Hippocampal formation (tissue), 2 donors: ENCODE measurements at places on chromosomes 6 and 20.

DNA sequence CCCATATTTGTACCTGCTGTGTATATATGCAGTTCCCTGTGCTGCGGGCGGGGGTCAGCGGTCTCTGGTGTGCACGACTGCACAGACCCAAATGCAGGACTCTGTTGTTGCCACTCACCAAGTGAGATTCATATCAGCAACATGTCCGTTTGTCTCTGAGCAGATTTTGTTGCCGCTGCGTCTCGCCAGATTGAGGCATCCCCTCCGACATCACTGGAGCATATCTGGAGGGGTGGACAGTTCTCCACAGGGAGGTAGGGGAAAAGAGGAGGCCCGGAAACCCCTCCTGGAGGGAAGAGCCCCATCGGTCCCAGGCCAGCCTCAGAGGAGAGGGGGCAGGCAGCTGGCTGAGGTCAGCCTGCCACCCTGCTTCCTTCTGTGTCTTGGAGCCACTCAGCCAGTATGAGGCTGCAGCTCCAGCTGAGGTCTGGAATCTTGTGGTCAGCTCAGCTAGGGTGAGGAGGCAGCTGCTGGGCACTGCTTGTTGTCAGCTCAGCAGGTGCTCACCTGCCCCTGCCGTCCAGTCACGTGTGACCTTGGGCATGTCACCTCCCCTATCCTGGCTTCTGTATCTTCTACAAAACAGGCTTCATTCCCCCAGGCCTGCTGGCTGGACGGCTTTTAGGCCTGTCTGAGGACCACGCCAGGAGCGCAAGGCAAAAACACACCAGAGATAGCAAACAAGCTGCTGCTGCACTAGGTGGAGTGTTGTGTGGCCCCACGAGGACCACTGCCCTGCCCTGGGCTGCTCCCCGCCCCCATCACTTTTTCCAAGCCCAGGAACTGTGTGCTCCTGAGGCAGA lies 47.1 kb downstream of the HNF4A start:
- no peak for DNase-seq

- DNase-seq, result no peak
Observed at GRCh38 chr20:37907677-37908401, 4.9 kb downstream of the VSTM2L start.

- peak; percentile 57 for DNase-seq
Observed at GRCh38 chr20:24503352-24503931, 34.0 kb downstream of the SYNDIG1 start.

GRCh38 chr6:3494391-3495100 lies 37.7 kb upstream of the SLC22A23 start:
- no peak for DNase-seq

DNA sequence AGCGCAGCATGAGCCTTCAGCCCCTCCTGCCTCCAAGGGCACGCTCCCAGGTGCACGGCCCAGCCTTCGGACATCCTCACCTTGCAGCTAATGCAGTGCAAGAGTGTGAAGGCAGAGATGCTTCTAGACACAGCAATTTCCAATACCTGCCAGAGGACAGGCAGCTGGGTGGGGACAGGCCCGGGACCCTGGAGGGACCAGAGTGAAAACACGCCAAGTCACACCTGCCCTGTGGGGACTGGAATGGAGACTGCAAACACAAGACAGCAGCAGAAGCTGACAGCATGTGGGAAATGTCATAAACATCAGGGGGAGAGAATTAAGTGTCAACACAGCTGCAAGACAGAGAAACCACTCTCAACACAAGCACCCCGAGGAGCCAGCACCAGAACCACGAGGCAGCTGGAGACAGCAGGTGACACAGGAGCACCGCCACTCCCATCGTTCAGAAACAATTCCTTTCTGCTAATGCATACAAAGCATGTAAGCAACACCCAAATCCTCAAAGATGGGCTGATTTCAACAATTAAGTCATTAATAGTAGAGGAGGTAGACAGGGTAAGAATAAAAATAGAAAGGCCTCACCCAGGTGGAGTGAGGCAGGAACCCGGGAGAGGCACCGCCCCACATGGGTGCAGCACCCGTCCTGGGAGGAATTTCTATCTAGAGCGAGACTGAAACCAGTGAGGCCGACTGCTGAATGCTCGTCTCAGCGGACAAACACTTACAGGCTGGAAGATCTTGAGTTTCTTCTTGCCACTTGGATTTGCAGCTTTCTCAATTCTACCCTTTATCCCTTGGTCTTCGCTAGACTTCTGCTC lies 17.1 kb downstream of the DIDO1 start:
- DNase-seq, result no peak

- no peak for DNase-seq
Observed at GRCh38 chr20:60453388-60454246, 495.4 kb downstream of the CDH26 start.

DNA sequence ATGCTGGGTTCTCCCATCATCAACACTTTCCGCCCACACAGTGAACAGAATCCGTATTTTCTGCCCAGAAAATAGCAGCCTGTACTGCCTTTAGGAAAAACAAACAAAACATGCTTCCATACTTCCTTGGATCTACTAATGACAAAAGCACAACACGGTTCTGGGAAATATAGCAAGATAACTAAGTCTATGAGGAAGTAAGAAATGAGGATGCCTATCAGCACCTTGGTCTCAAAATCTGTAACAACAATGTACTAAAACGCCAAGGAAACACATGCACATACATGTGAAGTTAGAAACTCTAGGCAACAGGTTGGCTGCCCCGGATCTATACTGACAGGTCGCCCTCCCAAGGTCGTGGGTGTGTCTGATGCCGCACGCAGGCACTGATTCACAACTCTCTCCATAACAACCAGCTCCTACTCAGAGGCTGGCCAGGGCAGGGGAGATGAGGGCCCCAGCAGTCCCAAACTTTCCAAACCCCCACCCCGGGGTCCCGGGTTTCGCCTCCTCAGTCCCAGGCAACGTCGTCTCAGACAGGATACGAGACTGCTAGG lies 710 bp downstream of the BTBD9 start:
- peak; percentile 30 for DNase-seq

- DNase-seq, result no peak
Observed at GRCh38 chr20:47464380-47465101, 37.1 kb upstream of the NCOA3 start.

- DNase-seq, result no peak
Observed at GRCh38 chr20:8424010-8424409, 291.9 kb downstream of the PLCB1 start.

DNA sequence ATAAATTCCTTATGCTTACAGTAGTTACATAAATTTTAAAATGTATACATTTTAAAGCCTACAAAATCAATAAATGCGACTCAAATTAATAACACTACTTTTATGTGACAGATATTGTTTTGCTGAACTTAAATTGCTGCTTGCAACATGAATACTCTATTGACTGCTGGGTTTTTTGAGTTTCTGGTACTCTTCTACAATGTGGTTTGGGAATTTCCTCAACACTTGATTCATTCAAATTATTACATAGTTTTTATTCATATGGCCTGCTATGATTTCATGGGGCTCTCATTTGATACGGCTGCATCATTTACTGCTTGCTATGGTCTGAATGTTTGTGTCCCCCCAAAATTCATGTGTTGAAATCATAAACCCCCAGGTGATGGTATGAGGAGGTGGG lies 2.3 kb upstream of the TXLNB start:
- DNase-seq, result no peak

- DNase-seq, result no peak
Observed at GRCh38 chr20:6081236-6081635, 27.4 kb upstream of the LRRN4 start.

DNA sequence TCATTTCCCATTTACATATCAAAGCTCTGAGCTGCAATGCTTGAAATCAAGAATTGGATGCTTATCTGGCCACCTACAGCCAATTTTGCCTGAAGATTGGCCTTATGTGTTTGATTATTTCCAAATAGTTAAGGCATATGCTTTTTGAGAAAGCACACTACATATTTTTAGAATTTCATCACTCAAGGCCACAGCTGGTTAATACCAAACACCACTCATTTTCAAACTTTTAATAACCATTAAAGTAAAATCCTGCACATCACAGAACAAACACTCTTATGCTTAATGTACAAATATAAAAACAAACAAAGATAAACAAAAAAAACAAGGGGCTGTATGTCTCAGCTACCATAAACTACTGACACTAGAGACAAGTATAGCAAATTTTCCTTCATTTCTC lies 96.9 kb upstream of the HMGCLL1 start:
- DNase-seq, result no peak

DNA sequence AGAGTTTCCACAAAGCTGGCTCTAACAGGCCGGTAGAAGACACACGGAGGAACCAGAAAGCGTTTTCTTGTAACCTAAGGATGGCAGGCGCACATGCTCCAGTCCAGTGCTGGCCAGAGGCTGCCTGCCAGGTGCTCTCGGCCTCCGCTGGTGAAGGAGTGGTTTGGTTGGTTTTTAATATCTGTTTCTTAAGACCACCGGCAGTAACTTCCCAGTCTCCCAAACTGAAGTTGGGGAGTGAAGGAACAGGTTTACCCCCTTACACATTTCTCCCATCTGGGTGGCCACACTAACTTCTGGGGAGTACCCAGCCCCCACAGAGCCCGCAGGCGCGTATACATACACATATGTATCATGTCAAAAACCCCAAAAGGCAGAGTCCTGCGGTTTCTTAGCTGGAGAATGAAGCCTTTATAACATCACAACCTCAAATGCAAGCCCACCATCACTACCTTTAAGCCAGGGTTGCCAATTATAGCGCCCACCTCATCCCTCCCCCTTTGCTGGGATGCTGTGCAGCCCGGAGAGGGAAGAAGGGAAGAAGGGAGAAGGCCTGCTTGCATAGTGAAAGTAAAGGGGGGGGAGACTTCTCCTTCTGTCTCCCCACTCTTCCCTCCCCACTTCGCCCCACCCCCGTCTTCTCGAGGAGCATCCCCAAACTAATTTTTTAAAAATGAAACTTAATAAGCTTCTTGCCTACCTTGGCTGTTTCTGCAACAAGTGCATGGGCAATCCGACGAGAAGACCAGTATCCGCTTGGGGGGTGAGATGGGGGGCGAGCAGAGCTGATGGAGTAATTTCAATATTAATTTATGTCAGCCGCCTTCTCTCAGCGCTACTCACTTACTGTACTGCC lies 1.0 kb downstream of the TRERF1 start:
- no peak for DNase-seq

- DNase-seq, result no peak
Observed at GRCh38 chr6:9116026-9116425, 680.7 kb upstream of the SLC35B3 start.

GRCh38 chr6:37492236-37492972 lies 7.3 kb downstream of the CCDC167 start:
- DNase-seq, result no peak

- DNase-seq, result no peak
Observed at GRCh38 chr6:166626177-166627032, 646 bp downstream of the RPS6KA2 start.

DNA sequence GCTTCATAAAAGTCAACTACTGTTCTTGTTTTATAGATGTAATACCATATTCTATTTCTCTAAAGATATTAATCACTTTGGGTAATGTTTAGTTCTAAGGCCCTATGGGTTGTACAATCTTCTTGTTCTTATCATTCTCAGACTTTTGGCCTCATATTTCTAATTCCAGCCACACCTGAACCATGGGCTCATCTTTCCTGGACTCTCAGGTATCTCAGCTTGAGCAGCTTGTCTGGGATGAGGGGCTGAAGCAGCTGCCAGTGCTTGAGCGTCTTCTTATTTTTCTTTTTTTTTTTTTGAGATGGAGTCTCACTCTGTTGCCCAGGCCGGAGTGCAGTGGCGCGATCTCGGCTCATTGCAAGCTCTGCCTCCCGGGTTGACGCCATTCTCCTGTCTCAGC lies 150.2 kb downstream of the KIF6 start:
- no peak for DNase-seq

DNA sequence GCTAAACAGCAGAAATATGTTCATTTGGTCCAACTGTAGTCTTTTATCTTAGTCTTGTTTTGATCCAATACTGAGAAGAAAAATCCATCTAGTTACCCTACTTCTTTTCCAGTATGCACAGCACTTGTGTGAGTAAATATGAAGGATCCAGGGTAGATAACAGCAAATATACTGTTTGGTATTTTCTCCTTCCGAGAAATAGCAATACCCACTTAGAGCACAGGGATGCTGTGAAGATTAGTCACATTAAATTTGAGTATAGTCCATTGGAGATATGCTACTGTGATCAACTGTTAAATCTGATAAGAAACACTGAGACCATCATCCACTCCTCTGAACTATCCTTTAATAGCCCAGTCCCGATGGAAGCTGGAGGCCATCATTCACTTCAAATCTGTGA lies 145.2 kb downstream of the PDE7B start:
- DNase-seq, result no peak

GRCh38 chr6:91240878-91241603 lies 654.2 kb upstream of the MAP3K7 start:
- no peak for DNase-seq

DNA sequence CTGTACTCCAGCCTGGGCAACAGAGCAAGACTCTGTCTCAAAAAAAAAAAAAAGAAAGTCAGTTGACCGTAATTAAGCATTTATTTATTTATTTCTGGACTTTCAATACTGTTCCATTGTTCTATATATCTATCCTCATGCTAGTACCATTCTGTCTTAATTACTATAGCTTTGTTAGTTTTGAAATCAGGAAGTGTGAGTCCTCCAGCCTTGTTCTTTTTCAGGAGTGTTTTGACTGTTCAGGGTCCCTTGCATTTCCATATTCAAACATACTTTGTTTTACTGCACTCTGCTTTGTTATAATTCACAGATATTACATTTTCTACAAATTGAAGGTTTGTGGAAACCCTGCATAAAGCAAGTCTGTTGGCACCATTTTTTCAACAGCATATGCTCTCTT lies 36.7 kb upstream of the ASXL1 start:
- no peak for DNase-seq

DNA sequence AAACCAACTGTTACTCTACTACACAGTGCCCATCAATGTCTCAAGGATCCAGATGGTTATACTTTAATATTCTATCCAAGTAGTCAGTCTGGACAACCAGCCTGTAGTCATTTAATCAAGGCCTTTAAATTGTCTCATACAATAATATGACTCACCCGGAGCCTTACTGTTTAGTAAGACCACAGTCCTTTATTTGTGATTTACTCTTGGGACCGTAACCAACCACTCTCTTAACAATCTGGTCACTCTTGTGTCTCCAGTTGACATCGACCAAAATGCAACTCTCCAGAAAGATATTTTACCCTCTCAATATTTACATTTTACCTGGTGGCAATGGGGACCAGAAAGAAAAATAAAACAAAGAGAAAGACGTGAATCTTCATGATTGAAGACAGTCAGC lies 14.9 kb downstream of the DEFB114 start:
- DNase-seq, result no peak

- no peak for DNase-seq
Observed at GRCh38 chr6:167987396-167988153, 9.9 kb upstream of the KIF25 start.

DNA sequence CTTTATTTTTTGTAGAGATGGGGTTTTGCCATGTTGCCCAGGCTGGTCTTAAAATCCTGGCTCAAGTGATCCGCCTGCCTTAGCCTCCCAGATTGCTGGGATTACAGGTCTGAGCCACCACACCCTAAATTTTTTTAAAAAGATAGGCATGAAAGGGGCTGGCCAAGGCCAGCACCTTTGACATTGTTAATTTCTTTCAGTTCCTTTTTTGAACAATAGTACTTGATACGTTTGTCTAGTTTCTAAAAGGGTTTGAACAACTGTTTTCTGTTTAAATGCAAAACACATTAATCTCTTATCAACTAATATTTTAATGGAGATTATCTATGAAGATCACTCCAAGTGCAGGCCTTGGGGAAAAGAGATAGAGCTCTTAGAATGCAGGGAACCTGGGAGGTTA lies 37.6 kb upstream of the PTPRK start:
- DNase-seq, result no peak

- DNase-seq, result no peak
Observed at GRCh38 chr6:25829375-25829774, 2.5 kb downstream of the SLC17A1 start.
